ENCODE measurements at places on chromosomes 1 and 21.

- DNase-seq, result no peak
These were observed 336.0 kb downstream of the ST6GALNAC3 start for GRCh38 chr1:76410499-76410898.

- DNase-seq, result no peak
These were observed 899.7 kb downstream of the ADGRL2 start for GRCh38 chr1:82700476-82700875.

GRCh38 chr21:45983981-45984551, 2.5 kb downstream of the COL6A1 start:
- DNase-seq, result no peak

DNA sequence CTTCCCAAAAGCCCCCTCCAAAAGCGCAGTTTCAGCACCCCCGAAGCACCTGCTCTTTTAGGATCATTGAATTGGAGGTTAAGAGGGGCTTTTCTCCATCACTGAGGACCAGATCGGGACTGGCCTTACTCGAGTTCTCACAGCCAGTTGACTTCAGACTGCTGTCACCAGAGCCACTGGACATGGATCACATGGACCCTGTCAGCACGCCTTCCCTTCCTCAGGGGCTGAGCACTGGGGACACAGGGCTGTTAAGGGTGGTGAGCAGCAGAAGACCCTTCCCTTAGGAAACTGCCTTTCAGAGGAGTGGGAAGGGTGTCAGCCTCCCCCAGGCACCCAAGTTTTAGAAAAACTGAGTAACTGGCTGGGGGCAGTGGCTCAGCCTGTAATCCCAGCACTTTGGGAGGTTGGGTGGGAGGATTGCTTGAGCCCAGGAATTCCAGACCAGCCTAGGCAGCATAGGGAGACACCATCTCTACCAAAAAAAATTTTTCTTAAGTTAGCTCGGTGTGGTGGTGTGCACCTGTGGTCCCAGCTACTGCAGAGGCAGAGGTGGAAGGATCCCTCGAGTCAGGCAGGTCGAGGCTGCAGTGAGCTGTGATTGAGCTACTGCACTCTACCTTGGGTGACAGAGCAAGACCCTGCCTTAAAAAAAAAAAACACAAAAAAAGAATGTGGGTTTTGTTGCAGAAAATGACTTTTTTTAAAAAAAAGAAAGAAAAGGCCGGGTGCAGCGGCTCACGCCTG, 584 bp upstream of the FGR start:
- no peak for DNase-seq

- DNase-seq, result no peak
These were observed 521.9 kb upstream of the PRMT6 start for GRCh38 chr1:106534612-106535011.

DNA sequence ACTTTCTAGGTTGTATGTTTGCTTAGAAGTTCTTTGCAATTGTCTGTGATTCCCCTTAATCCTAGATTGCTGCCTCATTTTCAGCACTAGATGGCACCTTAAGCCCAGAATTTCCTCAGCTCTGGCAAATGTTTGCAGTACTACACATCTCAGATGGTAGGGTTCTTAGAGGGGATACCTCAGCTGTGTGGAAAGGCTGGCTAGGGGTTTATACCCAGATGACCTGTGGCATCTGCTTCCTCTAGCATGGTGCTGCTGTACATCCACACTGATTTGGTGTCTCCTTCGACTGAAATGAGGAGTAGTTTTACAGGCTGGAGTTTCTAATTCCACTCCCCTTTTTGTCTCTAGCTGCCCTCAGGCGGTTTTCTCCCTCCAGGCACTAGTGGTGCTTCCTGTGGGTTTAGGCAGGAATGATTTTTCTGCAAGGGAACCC, 23.5 kb downstream of the ASB17 start:
- DNase-seq, result no peak

GRCh38 chr1:8938232-8938999, 7.3 kb upstream of the CA6 start:
- no peak for DNase-seq

DNA sequence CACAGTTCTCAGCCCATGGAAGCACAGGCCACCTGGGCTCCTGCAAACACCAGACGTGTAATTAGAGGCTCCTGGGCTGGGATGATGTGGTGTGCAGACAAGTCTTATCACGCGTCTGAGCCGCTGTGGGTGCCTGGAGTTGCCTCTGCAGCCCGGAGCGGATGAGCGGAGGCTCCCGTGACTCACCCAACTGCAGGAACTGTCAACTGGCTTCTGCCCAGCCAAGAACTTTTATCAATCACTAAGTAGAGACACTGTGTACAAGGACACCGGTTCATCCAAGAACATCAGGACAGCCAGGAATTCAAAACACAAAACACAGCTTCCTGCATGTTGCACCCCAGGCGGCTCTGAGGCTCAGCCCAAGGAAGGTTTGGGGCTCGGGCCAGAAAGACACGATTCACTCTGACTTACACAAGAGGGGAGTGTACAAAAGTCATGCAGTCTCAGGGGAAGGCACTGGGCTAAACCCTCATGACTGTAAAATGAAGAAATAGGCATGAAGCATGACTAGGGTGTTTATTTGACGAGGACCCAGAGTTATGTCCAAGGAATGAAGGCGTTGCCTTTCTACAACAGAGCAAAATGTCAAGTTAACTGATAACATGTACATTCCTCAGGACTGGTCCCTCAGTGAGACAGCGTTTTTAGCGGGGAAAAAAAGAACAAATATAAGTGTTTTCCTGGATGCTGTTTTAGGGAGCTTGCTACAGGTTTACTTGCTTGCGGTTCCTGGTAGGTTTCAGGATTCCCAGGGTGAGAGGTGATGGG, 21.1 kb downstream of the ERRFI1 start:
- DNase-seq, result no peak

- no peak for DNase-seq
These were observed 199.4 kb downstream of the FOXD2 start for GRCh38 chr1:47637111-47637685.

- DNase-seq, result no peak
These were observed 255.5 kb upstream of the SGIP1 start for GRCh38 chr1:66278260-66279021.

Measured in T-helper 17 cell (primary cell).